ENCODE measurements at places on chromosomes 3 and 15.
A peak's percentile ranks its signal among the peaks of the same experiment; 100 is the strongest.

- DNase-seq: no peak
Observed at GRCh38 chr3:72520690-72521308, 327.4 kb downstream of the SHQ1 start.

DNA sequence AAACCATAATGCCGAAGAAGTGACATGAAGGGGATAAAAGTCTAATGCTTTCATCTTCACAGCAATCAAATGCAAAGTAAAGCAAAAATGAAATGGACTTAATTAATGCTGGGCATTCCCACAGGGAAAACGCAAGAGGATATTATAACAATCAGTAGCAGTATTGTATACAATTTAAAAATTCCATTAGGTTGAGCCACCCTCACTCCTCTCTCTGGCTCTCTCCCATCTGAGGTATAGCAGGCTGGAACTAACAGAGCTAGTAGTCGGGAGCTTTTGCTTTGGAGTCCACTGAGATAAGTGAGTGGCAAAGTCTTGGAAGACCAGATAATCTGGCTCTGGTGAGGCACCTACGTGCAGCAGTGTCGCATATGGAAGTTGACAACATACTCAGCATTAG lies 33.9 kb downstream of the DET1 start:
- no peak for DNase-seq

DNA sequence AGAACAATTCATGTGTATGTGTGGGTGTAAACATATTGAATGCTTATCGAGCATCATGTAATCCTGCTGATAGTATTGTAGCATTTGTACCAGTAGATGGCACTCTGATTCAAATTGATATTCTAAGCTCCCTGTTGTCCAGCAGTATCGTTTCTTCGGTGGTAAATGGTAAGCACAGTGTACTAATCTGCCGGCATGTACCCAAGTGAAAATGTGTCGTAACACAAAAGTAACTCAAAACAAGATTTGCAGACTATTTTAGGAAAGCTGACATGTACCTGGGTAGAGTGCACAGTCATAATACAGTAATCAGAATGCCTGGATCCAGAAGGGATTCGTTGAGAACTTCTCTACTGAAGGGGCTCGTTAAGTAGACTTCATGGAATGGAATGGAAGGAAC lies 31.7 kb upstream of the MNS1 start:
- peak; percentile 88 for DNase-seq

DNA sequence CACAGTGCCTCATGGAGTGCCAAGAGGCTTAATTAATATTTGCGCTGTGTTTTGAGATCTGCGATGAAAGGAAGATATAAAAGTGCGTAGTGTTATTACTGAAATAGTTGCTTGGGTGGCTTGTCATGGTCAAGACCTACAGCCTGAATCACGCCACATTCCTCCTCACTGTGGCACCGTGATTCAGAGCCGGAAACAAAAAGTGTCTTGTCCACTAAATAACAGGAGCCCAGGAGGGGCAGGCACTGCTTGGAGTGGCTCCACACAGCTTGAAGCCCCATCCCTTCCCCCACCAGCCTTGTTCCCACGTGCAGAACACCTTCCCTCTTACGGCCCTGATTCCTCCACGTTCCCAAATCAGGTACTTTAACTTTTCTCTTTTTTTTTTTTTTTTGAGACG lies 1.2 kb upstream of the LRRC15 start:
- DNase-seq: no peak

DNA sequence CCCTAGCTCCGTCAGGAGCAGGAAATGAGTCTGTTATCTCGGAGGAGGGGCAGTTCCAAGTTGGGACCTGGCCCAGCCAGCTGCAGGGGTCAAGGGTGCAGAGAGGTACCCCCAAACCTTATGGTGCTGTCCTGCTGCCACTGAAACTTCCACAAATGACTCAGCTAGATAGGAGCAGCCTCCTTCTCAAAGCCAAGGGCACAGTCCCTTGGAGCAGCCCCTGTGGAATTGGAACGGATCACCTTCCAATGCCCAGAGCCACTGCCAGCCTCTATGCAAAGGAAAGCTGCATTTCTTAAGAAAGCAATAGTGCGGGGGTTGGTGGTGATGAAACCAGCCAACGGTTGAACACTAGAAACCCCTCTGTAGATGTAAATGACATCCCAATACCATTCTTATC lies 19.6 kb upstream of the LRRK1 start:
- no peak for DNase-seq
